ENCODE measurements at places on chromosomes 11 and 22.

GRCh38 chr11:83681906-83682610 is 395.9 kb upstream of the CCDC90B start:
- DNase-seq: no peak

DNA sequence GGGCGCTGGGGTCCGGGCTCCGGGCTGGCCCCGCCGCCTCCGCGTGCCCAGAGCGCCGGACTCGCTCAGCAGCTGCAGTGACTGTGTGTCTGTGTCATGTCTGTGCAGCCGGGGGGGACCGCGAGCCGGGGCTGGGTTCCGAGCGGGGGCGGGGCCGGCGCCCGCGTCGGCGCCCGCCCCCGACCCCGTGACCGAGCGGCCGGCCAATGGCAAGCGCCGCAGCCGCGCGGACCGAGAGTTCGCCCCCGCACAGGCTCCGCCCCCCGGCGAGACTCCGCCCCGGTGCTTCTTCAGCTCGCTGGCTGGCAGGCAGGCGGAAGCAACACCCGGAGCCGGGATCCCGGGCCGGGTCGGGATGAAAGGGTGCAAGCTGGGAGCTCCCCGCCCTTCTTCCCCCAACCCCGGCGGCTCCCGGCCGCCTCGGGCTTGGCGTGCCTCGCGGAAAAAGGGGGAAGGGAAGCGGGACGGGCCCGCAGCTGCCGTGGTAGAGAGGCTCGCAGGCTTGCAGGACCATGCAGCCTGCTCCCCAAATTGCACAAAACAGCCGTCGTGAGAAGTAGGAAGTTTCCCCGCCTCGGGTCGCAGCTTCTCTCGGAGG is 750 bp upstream of the LARGE1 start:
- DNase-seq: peak; percentile 46

DNA sequence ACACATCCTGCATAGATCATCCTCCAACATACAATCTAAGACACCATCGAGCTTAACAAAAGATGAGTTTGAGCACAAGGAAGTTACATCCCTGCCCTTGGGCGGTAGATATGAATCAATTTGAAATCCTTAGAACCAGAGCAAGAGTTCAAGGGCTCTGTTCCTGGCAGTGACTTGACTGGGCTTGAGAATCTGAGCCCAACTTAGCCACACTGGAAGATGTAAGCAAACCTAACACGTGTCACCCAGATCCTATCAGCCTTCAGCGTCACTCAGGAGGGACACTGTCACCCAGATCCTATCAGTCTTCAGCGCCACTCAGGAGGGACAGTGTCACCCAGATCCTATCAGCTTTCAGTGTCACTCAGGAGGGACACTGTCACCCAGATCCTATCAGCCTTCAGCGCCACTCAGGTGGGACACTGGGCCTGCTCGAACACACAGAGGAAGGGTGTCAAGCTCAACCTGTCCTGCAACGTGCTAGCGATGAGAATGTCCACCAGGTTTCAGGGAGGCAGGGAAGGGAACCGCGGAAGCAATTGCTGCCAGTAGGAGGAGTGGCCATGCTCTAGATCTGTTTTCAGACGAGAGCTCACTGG is 32.8 kb upstream of the CTSD start:
- no peak for DNase-seq

- DNase-seq: no peak
Measured at GRCh38 chr22:19641254-19641982, 72.9 kb upstream of the SEPTIN5 start.

- peak; percentile 3 for DNase-seq
Measured at GRCh38 chr11:58965246-58965985, 26.1 kb downstream of the GLYATL1 start.

DNA sequence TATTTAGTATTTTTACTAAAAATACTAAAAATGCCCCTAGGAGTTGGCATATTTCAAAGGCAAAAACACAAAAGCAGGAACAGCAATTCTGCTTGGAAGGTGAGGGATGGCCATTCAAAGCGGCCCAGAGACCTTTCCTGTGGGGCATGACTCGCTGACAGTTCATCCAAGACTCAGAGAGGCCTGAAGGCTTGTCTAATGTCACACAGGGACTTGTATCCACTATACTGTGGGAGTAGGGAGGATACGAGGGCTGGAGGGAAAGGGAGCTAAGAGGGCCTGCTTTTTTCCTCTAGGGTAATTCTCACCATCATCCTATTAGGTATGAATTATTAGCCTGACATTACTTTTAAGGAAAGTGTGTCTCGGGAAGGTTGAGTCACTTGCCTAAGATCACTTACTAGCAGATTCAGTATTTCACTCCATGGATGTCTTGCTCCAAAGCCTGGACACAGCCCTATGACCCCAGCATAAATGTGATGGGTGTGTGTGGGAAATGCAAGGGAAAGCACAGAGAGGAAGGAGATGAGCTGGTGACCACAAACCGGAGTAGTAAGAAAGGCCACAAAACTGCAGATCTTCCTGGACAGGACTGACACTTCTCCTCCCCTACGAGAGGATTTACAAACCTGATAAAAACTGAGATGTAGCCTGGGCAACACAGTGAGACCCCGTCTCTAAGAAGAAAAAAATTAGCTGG is 16.7 kb upstream of the UCP3 start:
- no peak for DNase-seq

DNA sequence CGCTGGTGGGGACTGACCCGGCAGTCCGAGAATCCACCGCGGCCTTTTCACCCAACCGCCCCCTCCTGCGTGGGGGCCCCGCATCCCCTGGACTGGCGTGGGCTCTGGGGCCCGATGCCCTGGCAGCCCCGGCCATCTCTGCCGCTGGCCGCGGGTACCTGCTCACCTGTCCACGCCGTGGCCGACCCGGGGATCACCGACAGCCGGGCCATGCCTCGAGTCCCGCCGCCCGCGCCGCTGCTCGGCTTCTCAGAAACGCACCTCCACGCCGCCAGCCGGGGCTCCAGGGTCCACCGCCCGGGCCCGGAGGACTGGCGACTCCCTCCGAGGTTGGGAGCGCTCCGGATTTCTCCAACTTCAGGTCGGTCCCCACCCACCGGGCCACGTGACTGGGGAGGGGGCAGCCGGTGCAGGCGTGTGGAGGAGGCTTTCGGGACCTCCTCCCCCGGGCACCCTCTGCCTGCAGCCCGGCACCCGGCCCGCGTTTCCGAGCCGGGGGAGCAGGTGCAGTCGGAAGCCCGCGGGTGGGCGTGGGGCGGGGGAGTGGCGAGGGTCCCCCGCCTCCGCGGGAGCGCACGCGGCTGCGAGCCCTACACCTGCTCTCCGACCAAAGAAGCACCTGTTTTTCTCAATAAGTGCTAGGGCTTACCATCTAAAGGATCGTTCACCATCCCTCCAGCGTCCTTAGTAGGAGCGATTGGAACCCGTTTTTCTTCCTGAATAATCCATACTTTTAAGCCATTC is 554 bp upstream of the NRIP3 start:
- no peak for DNase-seq

- DNase-seq: no peak
Measured at GRCh38 chr11:11565636-11566035, 56.2 kb downstream of the GALNT18 start.

- DNase-seq: no peak
Measured at GRCh38 chr22:32634421-32634981, 159.9 kb downstream of the FBXO7 start.

GRCh38 chr11:111189466-111189865 is 56.1 kb upstream of the POU2AF2 start:
- DNase-seq: no peak

GRCh38 chr22:44702479-44703198 is 635 bp downstream of the PRR5 start:
- no peak for DNase-seq

DNA sequence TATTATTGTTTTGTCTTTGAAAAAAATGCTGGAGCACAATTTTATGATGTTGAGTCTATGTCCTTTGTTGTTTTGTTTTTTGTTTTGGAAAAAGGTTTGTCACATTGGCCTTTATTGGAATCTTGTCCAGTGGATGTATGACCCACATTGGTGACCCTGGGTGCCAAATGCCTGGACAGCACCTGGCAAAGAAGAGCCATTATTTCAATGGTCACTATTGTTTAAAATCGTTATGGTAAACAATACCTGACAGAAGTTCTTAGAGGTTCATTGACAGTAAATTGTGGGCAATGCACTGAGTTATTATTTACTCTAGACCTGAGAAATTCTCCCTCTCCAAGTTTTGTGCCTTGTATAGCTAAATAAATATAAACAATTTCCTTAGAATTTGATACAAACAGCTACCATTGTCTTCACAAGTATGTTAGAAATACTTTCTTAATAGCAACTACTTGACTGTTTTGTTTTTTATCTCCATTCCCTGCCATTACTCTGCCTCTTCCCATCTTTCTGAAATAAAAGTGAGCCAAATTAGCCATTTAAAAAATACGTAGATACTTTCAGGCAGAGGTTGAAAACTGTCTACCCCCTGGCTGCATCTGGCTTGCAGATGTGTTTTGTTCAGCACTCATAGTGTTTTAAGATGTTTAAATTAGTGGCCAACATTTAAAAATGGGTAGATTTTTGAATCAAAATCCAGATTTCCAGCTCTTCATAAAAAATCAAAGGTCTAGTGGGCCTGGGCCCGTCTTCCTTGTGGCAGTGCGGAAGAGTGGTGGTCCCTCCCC is 39.9 kb downstream of the BMAL1 start:
- no peak for DNase-seq

GRCh38 chr11:69295079-69295994 is 1.4 kb downstream of the MYEOV start:
- DNase-seq: no peak

DNA sequence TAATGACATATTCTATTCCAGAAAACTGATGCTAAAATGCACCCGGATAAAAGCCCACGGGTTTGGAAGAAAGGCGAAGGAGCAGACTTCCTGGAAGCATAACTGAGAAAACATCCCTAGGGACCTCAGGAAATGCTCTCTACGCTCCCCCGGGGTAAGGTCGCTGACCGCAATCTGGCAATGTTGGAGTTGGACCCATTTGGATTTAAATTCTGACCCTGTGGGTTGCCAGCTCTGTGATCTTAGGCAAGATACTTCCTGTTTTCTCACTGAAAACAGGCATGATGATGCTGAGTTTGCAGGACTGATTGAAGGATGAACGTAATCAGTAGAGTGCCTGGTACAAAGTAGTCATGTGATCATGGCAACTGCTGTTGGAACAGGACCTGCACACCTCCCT is 1054.0 kb downstream of the NTM start:
- DNase-seq: no peak

DNA sequence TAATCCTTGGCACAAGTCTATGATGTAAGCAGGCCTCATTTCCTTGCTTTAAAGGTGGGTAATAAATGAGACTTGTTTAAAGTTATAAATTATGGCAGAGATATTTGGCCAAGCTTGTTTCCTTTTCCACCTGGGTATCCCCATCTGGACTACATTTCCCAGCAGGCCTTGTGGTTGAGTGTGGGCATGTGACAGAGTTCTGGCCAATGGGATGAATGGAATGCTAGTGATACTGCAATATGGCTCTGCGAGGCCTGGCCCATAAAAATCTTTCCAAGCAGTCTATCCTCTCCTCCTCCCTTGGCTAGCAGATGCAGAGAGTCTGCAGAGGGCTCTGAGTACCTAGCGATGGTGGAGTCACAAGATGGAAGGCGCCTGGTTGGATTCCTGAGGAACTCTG is 102.5 kb downstream of the TIMP3 start:
- DNase-seq: no peak

DNA sequence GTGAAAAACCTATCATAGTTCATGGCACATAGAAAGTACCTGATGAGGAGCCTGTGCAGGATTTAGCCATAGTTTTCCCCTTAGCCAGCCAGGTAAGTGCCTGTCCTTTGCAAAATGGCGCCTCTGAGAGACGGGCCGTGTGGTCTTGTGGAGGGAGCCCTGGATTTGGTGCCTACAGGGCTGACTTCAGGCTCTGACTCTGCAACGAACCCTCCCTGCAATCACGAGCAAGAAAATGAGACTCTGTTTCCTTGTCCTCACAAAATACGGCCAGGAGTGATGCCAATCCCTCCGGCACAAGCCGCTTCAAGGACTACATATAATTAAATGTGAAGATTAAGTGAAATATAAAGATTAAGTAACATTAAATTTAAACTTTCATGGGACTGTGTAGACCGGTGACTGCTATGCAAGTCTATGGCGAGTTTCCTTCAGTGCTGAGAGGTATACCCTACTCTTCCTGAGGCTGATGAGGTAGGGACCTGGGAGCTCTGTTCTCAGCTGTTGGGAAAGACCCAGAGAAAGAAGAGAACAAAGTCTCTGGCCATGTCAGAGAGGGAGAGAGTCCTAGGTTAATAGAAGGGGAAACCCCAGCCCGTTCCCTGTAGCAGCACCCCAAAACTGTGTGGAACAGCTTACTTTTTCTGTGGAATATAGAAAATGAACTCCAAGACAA is 6.1 kb upstream of the CXCR5 start:
- DNase-seq: no peak

- no peak for DNase-seq
Measured at GRCh38 chr11:130003717-130004001, 1.0 kb upstream of the PRDM10 start.

DNA sequence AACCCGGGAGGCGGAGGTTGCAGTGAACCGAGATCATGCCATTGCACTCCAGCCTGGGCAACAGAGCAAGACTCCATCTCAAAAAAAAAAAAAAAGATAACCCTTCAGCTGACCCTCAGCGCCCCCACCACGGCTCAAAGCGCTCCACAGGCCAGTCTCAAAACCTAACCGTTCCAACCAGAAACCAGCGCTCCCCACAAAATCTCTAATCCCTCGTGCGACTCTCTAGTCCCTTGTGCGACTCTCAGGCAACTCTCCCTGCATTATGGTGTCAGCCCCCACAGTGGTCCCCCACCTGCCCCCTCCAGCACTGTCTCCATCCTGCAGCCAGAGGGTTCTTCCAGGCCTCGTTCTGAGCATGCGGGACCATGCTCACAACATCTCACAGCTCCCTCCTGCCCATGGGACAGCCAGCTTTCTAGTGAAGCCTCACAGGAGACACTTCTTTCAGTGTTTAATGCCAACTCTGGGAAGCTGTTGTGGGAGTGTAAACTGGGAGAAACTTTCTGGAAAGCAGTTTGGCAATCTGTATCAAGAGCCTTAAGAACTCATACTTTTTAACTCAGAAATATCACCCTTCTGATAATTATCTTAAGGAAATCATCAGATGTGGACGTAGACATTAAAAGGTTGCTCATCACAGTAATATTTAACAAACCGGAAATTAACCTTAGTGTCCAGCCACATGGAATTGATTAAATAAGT is 4.2 kb upstream of the RASGRP2 start:
- DNase-seq: peak; percentile 22

GRCh38 chr22:17742527-17742902 is 31.8 kb downstream of the BID start:
- no peak for DNase-seq

GRCh38 chr11:124841201-124841600 is 24.0 kb upstream of the ROBO3 start:
- no peak for DNase-seq
